ENCODE measurements at places on chromosomes 2 and 18. TPM values are rescaled to one million over a fixed set of nuclear protein-coding genes. Genes with fewer than 3 reads are reported as not detected.

DNA sequence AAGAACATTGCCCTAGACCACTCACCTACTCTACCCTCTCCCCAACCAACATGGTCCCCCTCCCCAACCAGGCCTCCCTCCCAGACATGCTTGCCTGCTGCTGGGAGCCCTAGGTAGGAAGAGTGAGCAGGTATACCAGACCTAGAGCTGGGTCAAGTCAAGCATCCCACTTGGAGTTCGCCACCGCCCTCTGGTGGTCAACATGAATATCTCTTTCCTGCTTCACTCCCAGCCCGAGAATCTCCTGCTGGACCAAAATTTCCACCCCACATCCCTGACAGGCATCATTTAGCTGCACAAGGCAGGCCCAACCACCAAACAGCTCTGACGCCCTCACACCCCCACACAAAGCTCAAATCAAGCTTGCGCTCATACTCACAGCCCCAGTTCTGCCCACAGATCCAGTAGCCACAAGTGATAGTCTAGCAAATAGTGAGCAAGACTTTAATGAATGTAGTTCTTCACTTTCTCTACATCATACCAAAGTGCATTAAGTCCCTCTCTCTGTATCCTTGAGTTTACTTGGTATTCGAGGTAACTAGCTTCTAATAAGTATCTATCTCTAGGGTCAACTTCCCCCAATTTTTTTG is 116.0 kb downstream of the TNS1 start:
- peaks cover 2% of the 10 kb centered on the region for H3K4me1 ChIP-seq
- no peak overlapping the region for H3K4me3 ChIP-seq
- H3K36me3 ChIP-seq: no peaks in the 10 kb centered on the region
- H3K27me3 ChIP-seq: no peaks in the 10 kb centered on the region
- DNase-seq: peak; percentile 88

DNA sequence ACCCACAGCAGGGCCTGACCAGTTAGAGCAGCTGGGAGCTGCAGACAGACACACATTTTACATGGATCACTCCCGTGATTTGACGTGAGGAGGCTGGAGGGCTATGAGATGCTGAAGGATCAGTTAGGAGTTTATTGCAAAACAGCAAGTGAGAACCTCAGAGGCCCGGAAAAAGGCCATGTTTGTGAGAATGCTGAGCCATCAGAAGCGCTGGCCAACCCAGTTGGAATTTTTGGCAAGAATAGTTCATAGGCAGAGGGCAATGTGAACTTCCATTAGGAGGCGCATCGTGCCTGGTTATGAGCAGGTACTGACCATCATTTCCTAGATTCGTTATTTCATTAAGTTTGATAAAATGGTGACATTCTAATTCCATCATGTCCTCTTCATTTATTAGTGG is 23.3 kb upstream of the LMAN1 start:
- H3K27ac ChIP-seq: no peak overlapping the region
- H3K36me3 ChIP-seq: no peaks in the 10 kb centered on the region
- peaks cover 18% of the 10 kb centered on the region for H3K27me3 ChIP-seq
- DNase-seq: no peak

DNA sequence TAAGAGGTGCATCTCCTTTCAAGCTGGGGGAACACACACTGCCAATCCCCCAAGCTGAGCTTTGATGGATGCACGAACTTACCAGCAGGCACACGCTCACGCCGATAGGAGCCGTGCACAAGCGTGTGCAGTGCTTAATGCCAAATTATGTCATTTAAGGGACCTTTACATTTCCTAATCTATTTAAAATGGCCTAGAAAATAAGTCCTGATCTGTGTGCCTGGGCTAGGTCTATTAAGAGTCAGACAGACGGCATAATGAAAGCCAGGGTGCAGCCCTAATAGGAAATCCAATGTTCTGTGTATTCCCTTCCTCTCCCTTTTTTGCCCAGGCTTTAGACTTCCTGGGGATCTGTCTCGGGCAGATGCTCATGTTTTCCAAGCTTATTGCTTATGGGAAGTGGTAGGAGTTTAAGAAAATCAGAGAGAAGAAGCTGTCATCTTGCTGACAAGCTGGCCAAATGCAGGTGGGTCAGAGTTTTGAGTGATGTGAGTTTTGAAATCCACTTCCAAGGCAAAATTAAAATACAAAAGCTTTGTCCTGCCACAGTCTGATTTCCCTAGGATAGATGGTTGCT is 142.6 kb downstream of the MYT1L start:
- H3K27me3 ChIP-seq: no peaks in the 10 kb centered on the region
- DNase-seq: peak; percentile 31
- H3K4me1 ChIP-seq: no peaks in the 10 kb centered on the region
- no peak overlapping the region for H3K4me3 ChIP-seq
- no peaks in the 10 kb centered on the region for H3K36me3 ChIP-seq

- no peak overlapping the region for H3K4me3 ChIP-seq
- H3K4me1 ChIP-seq: no peaks in the 10 kb centered on the region
- H3K36me3 ChIP-seq: no peaks in the 10 kb centered on the region
- no peak for DNase-seq
- H3K27me3 ChIP-seq: no peaks in the 10 kb centered on the region
- H3K27ac ChIP-seq: no peak overlapping the region
Observed at GRCh38 chr2:57207191-57207590, 839.4 kb upstream of the VRK2 start.

PLA2R1 gene
- total RNA-seq: not detected

All from activated CD4-positive, alpha-beta T cell treated with anti-CD3 and anti-CD28 coated beads, Interleukin-2, amount 10 ng/mL, durations not matched to agents 24 days and 14 days (primary cell).